ENCODE measurements at places on chromosomes 7 and 10.

DNA sequence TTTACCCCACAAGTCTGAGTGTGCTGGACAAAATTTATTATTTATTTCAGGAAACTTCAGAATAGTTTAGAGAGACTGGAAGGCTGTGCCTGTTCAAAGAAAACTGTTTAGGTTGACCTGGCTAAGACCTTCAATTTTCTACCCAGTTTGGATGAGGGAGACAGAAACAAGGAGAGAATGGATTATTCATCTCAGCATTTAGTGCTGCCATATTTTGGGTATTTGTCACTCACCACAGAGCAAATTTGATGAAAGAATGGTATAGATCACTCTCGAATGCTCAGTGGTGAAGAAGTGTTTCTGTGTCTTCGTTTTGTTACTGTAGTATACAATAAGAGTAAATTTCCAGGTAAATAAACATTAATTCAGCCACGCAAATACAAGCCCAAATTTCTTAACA is 71.8 kb downstream of the SEMA3C start:
- DNase-seq: no peak

DNA sequence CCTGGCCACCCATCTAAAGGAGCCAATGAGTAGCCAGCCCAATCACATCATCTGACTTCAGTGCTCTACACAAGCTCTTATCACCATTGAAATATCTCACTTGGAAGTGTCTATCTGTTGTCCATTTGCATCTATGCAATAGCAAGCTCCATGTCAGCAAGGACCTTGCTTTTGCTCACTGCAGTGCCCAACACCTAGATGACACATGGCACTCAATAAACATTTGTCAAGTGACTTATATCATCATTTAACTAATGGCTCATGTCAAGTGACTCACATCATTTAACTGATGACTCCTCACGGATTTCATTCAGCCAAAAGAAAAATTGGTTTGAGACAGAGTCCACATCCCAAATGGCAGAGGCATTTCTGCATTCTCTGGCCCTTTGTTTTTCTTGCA is 92.9 kb upstream of the ADAM12 start:
- DNase-seq: no peak

DNA sequence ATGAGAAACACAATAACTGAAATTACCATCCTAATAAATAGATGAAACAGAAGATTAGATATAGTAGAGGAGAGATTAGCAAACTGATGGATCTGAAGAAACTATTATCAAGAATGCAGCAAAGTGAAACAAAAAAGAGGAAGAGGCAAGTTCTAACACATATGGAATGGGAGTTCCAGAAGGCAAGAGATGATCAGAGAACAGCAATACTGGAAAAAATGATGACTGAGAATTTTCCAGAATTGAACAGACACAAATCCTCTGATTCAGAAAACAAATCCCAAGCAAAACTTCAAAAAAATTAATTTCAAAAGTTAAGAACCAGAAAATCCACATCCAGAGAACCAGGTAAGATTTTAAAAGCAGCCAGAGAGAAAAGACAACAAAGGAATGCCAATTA is 20.2 kb upstream of the CYREN start:
- DNase-seq: no peak

DNA sequence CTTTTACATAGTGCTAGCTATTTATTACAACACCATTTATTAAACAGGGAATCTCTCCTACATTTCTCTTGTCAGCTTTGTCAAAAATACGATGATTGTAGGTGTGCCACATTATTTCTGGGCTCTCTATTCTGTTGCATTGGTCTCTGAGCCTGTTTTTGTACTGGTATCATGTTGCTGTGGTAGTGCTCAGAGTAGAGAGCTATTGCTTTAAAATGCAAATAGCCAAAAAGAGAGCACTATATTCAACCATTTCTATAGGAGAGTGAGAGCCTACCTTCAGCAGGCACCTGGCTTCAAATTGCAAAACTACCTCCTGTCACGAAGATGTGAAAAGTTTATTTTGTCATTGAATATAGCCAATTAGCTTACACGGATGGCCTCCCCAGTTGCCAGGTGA is 8.1 kb downstream of the ZNF92 start:
- DNase-seq: no peak

- DNase-seq: no peak
These were observed 8.1 kb downstream of the MKLN1 start for GRCh38 chr7:131335639-131336381.

DNA sequence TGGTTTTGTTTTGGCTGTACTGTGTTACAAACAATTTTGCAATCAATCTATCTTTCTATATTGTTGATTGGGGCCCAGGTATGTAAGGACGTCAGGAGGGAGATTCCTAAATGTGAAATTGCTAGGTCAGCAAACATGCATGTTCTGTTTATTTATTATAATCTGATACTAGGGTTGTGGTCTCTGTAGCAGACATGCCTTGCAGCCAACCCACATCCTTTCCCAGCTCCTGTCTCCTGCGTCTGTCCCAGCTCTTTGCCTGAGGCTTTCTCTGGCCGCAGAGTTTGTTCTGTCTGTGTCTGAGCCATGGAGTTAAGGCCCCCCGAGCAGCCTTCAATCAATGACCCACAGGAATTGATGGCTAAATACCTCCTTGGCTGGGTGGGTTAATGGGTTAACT is 124.0 kb upstream of the ZEB1 start:
- DNase-seq: no peak

Measured in activated gamma-delta T cell treated with anti-CD3 and anti-CD28 coated beads, Interleukin-2, amount 50 U/mL, for 16 hours (primary cell).